ENCODE measurements at places on chromosomes 6 and 20. TPM values are rescaled to one million over a fixed set of nuclear protein-coding genes. Genes with fewer than 3 reads are reported as not detected.
A peak's percentile ranks its signal among the peaks of the same experiment; 100 is the strongest.

Gene TXLNB
- 0.11 TPM for total RNA-seq

Gene PRR18
- total RNA-seq, result not detected

Gene RAET1G
- total RNA-seq, result not detected

Gene PTCRA
- not detected for total RNA-seq

Gene WFDC10B
- not detected for total RNA-seq

Gene THBS2
- 0.05 TPM for total RNA-seq

Gene GINS1
- 18.3 TPM for total RNA-seq

DNA sequence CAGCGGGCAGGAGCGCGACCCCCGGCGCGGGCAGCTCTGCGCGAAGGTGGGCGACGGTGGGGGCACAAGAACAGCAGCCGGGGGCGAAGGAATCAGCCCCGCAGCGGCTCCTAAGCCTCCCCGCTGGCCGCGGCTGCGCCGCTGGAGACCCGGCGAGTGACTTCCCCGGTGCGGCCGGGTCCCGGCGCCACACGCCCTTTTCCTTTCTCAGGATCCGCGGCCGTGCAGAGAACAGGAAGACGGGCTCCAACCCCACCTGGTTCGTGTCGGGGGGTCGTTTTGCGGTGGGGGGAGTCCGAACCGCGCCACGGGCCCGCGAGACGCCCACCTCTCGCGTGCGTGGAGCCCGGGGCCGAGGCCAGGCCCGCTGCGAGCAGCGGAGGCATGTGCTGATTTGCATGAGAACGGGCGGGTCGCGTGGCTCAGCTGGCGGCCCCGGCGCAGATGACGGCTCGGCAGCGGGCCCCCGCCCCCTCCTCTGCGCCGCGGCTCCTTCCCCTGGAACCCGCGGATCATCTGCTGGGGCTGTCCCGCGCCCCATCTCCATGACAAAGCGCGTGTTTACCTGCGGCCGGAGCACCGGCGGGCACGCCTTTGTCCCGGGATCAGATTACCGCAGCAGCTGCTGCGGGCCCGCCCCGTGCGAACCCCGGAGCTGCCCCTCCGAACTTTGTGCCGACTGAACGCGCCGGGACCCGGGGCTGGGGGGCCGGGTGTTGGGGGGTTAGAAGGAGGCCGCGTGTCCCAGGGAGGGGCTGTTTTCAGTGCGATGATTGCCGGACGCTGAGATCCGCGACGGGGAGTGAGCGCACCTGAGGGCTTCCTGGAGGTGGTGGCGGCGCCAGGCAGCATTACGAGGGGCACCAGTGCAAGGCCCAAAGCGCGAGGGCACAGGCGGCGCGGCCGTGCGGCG lies 4.9 kb upstream of the DLL1 start:
- peak; percentile 54 for DNase-seq

- DNase-seq, result peak; percentile 26
These were observed 23.6 kb downstream of the PKHD1 start for GRCh38 chr6:52063584-52064344.

DNA sequence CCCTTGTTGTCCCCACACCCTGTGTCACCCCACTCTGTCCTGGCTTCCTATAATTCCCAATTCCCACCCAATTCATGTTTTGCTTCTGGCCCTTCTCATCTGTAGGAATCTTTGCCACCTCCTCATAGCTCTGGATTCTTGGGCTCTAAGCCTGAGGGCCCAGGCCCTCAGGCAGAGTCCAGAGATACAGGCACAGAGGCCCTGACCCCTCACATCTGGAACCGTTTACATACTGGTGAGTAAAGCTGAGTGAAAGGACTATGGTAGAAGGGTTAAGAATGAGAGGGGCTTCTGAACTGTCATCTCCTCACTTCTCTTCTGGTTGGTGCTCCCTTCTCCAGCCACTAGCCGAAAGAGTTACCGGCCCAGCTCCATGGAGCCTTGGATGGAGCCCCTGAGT lies 13.6 kb downstream of the PRRC2A start:
- no peak for DNase-seq

DNA sequence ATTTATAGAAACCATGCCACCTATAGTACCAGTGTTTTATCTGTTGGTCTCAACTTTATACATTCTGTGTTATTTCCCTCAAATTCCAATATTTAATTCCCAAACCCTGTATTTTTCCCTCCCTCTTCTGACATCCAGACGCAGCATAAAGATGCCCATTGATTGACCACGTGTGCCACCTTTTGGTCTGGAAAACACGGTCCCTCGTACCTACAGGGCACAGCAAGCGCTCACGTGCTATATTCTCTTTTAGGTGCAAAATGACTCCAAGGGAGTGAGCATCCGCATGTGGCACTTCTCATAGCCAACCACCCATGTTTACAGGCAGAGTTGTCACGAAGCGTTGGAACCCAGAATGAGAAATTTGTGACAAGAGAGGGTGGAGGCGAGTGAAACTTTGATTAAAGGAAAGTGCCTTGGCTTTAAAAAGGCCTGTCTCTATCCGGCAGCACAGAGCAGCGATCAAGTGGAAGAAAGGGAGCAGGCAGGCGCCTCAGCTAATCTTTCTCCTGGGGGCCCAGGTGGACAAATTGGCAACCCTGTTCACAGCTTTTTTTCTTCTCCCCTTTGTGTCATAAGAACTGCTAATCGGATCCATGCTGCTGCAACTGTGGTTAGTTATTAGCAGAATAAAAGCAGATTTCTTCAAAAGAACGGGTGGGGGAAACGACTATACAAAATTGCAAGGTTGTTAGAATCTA lies 225.9 kb downstream of the TMEM242 start:
- no peak for DNase-seq

DNA sequence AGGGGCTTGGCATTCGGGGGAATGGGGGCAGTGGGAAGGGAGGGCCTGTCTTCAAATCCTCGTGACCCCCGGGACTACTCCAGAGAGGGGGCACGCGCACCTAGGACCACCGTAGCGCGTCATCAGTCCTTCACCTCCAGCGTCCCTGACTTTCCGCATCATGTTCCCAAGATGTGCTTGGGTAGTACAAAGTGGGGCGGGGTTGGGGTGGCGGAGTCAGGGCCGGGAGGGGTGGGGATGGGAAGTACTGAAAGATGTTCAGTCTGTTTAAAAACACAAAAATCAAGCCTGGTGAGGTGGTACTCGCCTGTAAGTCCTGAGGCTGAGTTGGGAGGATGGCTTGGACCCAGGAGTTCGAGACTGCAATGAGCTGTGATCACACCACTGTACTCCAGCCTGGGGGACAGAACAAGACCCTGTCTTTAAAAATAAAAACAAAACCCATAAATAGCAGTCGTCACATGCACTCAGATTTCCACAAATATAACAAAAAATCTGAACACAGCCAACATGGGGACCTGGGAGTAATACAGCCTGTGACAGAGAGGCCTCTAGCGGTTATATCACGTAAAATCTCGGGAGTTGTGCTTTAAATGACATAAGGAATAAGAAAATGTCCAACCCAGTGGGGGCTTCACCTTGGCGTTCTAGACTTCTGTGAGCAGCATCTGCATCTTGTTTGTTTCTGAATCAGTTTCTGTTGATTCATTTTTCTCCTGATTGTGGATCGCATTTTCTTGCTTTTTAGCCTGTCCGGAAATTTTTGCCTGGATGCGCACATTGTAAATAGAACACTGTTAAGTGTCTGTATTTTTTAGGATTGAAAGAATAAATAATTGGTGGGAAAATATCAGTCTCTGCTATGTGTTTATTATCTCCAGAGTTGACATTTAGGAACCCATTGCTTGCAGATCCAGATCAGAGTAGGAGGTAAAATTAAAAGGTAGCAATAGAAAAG lies 698 bp upstream of the LRP11 start:
- peak; percentile 11 for DNase-seq

GRCh38 chr6:41427642-41428335 lies 92.4 kb downstream of the NCR2 start:
- DNase-seq, result no peak

- DNase-seq, result no peak
These were observed 26.8 kb upstream of the SLC9A8 start for GRCh38 chr20:49785852-49786175.

GRCh38 chr20:13348311-13349234 lies 127.5 kb downstream of the ISM1 start:
- no peak for DNase-seq

DNA sequence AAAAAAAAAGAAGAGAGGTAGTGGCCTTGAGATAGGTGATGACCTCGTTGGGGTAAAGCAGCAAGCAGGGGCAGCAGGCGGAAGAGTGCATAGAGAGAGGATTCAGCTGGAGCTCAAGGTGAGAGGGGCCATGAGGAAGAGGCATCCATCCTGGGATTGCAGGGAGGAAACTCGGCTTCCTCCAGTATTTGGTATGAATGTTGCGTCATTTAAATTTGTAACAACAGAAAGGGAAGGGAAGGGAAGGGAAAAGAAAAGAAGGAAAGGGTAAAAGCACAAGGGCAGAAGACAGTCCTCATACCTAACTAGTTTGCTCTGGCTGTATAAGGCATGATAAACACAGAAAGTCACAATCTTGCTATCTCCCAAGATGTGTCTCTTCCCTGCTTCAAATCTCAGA lies 39.9 kb upstream of the MYB start:
- no peak for DNase-seq

- DNase-seq, result no peak
These were observed 489.5 kb downstream of the CDH26 start for GRCh38 chr20:60447703-60448102.
